ENCODE measurements at places on chromosomes 12 and 14.

GRCh38 chr14:104296388-104297312 lies 158.3 kb downstream of the KIF26A start:
- no peak for DNase-seq

DNA sequence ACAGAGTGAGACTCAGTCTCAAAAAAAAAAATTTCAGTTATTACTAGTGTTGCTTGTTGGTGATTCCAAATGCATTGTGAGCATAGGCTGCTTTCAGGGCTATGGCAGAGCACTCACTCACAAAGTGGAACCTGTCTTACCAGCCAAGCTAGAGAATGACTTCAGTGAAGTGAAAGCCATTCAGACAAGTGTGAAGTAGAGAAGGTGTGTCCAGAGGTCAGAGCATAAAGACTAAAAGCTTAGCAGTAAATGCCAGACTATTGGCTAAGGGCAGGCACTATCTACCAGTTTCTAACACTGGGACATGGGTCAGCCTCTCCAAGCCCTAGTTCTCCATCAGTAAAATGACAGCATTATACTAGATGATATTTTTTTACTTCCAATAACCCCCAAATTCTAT lies 12.7 kb downstream of the PPP1R36 start:
- no peak for DNase-seq

DNA sequence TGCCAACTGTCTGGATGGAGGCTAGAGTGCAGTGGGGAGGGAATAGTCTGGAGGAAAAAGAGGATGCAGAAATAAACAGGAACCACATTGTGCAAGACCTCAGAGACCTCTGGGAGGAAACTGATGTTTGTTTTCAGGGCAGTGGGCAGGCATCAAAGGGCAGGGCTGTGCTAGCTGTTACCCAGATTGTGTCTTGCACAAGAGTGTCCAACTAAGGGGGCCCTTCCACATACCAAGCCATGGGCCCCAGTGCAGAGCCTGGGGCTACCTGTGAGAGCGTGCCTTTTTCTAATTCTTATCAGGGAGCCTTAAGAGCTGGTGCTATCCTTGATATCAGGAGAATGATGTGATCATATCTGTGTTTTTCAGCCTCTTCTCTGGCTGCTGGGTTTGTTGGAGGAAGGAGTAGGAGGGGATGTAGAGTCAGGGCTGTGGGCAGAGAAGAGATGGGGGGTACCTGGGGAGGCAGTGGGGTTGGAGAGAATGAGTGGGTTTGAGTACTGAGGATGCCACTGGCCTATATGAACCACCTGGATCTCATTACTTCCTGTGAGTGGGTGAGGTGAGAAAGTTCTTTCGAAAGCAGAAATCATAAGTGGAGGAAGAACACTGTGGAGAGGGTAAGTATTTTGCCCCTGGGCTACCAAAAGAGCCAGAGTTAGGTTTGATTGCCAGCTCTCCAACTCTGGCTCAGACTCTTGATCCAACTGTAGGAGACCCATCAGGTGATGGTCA lies 259.2 kb upstream of the CRY1 start:
- no peak for DNase-seq

DNA sequence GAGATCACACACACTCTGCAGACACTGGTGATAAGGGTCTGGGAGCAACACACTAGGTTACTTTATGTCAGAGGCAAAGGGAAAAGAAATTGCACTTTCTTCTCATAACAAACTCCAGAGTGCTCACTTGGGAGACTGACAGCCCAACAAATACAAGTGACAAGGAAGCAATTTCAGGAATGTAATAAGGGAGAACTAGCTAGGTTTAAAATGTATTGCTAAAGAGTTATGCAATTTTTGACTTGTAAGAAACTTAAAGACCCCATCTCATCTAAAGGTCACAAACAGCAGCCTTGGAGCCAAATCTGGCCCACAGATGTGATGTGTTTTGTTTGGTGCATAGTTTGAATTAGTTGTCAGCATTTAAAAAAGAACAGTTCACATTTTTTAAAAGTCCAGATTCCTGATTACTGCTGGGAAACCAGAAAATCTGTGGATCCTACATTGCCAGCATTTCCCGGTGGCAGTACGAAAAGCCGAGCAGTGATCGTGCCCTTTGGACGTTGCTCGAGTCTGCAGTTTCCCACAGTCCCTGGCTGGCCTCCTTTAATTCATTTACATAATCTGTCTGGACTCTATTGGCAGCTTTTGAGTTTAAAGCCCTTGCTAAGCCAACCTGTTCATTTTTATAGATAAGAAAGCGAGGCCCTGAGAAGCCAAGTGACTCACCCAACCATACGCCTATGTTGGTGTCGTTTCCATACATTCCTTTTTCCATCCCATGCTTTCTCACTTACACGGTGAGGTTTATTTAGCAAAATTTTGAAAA lies 42.0 kb upstream of the ETV6 start:
- no peak for DNase-seq

GRCh38 chr12:42957136-42957535 lies 367.6 kb upstream of the PRICKLE1 start:
- no peak for DNase-seq

DNA sequence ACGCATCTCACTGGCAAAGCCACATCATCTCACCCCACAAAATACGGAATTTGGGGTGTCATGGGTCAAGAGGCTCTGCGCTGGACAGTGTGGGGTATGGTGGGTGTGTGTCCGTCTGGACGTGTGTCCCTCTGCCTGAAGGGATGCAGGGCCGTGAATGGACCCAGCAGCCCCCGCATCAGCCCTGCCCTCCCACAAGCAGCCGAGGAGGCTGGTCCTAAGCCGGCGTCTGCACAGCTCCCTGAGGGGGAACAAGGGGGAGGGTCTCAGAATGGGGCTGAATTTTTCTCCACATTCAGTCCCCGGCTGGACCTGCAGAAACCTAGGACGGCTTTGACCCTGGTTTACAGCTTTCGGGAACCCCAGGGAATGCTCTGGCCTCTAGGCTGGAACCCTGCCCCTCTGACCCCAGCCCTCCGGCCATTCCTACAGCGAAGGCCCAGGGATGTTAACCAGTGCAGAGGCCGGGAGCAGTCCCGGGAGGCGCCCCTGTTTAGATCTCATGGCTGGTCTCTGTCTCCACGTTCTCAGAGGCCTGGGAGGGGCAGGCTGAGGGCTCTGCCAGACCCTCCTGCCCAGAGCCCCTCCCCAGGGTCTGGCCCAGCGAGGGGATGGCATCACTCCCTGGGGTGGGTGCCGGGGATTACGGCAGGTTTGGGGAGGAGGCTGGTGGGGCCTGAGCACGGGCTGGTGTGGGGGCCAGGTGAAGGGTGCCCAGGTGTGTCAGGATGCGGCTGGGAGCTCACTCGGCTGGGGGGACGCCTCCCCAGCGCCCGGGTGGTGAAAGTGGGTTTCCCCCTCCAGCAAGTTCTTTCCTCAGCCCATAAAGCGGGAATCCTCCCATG lies 156.5 kb upstream of the C14orf180 start:
- DNase-seq, result no peak

DNA sequence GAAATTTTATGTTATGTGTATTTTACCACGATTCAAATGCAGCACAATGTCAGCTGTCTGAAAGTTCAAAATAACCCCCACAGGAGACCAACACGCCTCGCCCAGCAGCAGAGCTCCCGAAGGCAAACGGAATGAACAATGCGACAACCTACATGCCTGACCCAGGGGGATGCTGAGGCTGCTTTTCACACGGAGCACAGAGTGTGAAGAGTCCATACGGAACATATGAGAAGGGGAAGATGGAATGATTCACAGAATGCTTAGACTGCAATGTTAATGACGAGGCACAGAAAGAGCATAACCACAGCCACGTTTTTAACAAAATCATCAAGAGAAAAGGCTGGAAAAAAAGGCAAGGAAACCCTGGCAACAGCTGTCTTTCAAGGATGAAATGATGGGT lies 22.6 kb downstream of the ZFYVE21 start:
- DNase-seq, result no peak

DNA sequence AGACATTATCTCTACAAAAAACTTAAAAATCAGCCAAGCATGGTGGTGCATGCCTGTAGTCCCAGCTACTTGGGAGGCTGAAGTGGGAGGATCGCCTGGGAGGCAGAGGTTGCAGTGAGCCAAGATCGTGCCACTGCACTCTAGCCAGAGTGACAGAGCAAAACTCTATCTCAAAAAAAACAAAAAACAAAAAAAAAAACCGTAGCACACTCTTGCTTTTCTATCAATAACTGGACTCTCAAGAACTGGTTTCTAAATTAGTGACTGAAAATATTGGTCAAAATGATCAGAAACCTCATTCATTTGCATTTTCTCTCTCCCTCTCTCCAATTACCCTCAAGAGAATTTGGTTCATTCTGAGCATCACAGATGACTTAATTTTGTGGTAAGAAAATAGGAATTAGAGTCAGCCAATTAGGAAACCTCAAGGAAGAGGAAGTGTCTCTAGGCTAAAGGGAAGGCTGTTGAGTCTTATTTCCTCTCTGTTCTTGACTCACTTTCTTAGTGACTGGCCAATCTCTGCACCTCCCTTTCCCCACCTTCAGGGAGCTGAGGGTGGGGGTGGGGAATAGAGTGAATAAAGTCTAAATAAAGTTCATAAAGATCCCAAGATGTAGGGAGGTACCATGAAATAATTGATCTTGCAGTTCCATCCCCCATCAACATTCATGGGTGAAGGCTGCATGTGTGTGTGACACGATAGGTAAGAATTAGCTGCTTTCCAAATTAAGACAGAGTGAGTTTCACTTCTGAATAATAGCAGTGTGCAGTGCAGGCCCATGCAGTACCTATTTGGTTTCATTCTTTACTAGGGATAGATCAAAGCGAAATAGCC lies 6.8 kb upstream of the PSMA6 start:
- no peak for DNase-seq

DNA sequence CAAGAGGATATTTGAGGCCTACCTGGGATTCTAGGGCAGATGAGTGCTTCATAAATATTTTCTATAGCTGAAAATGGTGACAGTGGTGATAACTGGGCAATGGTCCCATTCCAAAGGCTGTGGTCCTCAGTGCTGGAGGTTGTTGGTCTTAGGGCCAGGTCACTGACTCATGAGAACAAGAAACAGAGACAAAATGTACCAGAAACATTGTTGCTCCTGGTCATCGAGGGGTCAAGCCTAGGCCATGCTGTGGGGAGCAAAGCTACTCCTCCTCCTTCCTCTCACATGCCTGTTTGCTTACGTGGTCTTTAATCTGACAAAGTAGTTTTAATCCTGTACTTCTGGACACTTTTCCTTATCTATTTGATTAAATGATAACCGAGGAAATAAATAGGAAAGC lies 33.8 kb downstream of the ERG28 start:
- no peak for DNase-seq

DNA sequence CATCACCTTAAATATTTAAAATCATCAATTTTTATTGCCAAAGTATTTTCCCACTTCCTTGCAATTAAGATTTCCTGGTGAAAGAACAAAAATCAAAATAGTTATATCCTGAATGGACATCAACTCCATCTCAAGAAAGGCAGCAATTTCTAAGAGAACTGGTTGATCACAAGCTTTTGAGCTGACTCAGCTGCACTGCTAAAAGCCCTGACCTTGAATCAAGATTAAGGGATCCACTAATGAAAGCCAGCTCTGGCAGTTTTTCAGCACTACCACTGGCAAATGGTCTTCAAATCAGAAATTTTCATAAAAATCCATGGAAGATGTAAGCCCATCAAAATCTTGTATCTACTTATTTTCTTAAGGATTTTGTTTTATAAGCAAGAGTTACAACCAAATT lies 123.4 kb downstream of the SLC6A15 start:
- no peak for DNase-seq

DNA sequence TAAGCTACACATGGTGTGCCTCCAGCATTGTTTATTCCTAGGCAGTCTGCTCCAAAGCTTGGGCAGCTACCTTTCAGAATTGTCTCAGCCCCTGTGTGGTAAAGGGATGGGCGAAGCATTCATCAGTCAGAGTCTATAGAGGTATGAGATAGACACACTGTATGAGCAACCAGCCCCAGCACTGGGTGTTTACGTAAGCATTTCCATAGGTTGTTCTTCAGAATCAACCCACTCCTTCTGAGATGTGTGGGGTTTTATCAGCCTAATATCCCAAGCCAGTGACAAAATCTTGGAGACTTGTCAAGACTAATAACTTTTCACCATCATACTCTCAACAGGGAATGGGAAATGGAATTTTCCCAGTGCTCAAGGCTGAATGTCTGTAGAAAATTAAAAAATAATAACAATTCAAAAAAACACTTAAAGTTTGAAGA lies 98.2 kb downstream of the BTG1 start:
- DNase-seq, result peak; percentile 53

GRCh38 chr12:108316176-108317086 lies 22.7 kb downstream of the CMKLR1 start:
- no peak for DNase-seq

DNA sequence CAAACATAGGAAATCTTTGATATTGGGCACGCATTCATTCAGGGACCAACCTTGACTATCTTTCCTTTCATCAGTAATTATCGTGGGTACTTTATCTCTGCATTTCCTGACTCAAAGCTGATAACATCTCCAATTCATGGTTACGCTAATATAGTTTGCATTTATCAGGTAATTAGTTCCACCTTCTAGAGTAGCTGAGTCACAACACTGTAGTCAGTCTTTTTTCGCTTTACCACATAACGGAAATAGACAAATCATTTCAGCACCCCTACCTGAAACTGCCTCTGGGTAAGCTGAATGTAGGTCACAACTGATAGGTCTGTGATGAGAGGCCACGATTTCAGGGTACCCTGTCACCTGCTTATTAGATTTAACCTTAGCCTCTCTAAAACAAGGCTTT lies 36.7 kb upstream of the IL22 start:
- peak; percentile 51 for DNase-seq

DNA sequence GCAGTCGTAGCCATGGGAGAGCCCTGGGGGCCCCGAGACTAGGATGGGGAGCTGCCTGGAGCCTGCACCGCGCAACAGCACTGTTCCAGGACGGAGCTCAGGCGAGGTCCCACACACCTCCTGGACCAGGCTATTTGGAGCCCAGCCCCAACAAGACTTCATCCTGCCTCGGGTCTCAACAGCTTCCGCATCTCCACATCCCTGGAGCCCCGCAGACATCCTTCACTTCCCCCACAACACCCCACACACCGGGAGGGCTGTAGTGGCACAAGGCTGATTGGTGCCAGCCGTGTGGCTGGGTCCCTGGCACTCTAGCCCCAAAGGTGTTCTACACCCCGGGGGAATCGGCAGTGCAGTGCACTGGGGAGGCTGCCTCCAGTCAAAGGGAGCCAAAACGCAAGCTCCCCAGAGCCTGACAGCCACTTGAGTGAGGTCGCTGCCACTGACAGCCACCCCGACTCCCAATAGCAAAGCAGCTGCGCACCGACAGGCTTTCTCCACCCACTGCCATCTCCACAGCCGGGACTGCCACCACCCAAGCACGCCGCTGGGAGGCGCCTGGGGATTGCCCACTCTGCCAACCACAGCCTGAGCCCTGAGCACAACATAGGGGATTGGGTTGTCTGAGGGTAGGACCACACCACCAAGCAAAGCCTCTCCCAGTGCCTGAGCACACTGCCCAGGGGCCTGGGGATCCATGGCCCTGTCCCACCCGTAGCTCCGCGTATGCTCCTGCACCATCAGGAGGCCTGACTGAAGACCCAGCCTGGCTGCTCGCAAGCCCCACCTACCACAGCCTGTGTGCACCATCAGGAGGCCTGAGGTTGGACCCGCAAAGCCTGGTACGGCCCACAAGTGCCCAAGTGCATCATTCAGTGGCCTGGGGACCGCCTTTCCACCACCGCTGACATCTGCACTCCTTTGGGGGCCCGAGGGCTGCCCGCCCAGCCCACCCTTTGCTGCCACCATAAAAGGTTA lies 13.2 kb upstream of the KLRF1 start:
- DNase-seq, result peak; percentile 89
